ENCODE measurements at places on chromosomes 5 and 9.

GRCh38 chr5:124514956-124515355 lies 231.5 kb downstream of the ZNF608 start:
- DNase-seq: no peak

DNA sequence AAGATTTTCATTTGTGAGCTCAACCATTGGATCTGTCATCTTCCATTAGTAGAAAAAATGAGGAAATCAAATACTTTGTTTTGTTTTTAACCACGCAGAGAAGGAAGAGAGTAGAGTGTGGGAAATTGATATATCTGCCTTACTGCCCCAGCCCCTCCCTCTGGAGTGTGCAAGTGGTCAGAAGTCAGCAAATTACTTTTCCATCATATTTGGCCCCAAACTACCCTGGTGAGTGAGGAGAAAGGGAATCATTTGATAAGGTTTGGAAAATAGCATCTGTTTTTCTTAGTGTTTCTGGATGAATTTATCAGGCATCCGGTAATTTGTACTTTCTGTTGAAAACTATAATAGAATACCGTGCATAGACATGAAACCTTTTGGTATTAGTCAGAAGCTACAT lies 327.4 kb downstream of the MARCHF11 start:
- no peak for DNase-seq

DNA sequence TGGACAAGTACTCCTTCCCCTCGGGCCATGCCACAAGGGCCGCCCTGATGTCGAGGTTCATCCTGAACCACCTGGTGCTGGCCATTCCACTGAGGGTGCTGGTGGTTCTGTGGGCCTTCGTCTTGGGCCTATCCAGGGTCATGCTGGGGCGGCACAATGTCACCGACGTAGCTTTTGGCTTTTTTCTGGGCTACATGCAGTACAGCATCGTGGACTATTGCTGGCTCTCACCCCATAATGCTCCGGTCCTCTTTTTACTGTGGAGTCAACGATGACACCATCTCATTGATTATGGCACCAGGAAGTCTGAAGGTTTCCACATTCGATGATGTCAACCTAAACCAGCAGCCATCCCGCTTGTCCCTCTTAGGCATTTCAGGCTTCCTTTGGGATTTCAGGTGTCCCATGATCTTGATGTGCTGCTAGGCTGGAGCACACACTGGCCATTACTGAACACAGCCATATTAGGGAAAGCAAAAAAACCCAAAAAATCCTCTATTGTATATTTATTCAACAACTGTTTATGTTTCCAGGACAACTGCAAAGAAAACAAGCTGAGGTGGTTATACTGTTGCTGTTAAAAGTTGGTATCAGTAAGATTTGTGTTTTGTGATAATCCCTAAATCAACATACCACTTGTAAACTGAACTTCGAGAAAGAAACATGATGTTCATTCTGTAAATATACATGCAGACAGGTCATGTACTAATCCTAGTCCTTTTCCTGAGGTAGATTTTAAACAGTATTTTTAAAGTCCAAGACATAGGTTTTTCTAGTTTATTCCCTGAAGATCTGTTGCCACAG lies 1.1 kb downstream of the PLPP6 start:
- DNase-seq: peak; percentile 31

GRCh38 chr9:69549310-69550202 lies 122.6 kb downstream of the APBA1 start:
- DNase-seq: peak; percentile 16

DNA sequence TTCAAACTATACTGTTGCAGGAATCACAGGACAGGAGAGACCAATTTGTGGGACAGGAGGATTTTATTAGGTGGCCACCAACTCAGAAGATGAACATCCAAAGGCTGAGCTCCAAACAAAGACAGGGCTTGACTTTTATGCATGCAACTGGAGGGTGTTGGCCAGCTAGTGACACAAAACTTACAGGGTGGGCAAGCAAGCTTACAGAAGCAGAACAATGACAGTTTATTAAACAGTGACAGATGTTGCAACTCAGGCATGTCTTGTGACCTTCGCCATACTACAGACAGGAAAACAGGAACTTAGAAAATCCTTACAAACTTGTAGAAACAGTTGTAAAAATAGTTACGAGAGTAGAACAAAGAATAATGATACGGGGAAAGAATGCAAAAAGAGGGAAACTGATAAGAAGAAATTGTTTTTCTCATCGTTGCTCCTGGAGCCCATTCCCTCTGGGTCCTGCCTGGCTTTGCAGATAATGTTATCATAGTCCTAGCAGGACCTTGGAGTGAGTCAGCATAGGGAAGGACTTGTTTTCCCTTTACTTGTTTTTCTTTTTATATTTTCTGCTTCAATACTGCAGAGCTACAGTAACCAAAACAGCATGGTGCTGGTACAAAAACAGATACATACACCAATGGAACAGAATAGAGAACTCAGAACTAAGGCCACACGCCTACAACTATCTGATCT lies 2083.0 kb upstream of the ACO1 start:
- no peak for DNase-seq

DNA sequence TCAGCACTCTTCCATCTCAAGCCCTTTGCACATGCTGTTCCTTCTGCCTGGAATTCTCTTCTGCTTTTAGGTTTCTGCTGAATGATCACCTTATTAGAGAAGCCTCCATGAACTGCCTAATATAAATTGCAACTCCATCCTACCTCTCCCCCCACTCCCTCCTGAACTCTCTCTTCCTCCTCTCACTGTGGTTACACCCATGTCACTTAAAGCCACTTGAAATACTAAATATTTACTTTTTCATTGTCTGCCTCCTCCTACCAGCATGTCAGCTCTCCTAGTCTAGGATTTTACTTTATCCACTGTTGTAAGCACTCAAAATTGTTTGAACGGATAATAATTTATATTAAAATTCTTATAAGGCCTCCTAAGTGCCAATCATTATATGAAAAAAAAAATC lies 43.8 kb downstream of the ACTL7B start:
- peak; percentile 69 for DNase-seq

DNA sequence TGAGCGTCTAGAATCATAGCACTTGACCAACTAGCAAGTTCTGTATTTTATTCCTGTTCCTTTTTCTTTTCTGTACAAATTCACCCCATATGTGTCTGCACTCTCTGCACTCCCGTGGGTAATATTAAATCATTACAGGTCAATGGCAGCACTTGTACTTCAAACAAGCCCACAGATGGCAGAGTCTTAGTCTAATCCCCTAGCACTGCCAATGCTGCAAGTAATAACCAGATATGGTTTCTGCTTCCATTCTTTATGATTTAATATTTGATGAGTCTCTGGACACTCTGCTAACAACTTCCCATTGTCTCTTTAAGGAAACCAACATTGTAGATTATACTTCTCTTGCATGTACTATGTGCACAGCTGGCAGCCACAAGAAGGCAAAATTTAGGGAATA lies 343.8 kb upstream of the CHD1 start:
- no peak for DNase-seq

GRCh38 chr5:115571441-115571878 lies 26.9 kb upstream of the FEM1C start:
- no peak for DNase-seq

GRCh38 chr9:2109069-2109650 lies 94.0 kb downstream of the SMARCA2 start:
- DNase-seq: no peak

DNA sequence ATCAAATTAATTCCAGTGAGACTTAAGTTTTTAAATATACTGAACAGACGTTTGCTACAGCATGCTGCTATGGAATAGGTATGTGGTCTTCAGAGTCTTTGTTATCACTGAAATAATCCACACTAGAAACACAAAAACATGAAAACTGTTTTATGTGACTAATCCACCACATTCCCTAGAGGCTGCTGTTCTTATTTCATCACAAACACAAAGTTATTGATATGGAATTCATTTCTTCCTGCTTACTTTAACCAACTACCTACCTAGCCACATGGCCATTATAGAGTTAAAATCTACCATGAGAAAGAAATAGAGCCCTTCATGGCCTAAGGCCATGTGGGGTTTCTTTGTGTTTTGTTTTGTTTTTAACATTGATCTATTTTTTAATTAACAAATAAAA lies 232.3 kb upstream of the PTGER4 start:
- DNase-seq: no peak

GRCh38 chr5:170277867-170278281 lies 19.7 kb downstream of the LCP2 start:
- peak; percentile 19 for DNase-seq

- DNase-seq: no peak
Observed at GRCh38 chr5:143322176-143322575, 81.3 kb downstream of the NR3C1 start.

- peak; percentile 46 for DNase-seq
Observed at GRCh38 chr5:95620870-95621838, 1.3 kb downstream of the GPR150 start.

DNA sequence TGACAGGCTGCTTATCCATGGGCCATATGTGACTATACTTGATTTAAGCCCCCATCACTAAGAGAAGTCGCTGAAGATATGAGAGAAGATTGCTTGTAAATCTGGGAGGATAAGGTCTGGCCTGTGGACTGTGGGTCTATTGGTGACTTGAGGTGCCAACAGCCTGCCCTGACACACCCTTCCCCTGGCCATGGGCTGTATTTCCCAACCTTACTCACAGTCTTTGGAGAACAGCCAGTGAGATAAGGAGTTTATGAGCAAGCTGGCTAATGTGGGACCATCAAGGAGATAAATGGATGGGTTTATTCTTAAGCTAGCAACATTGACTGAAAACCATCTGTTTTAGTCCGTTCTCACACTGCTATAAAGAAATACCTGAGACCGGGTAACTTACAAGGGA lies 231.3 kb downstream of the ZSWIM6 start:
- no peak for DNase-seq

GRCh38 chr5:31051316-31051715 lies 142.2 kb upstream of the CDH6 start:
- DNase-seq: no peak

DNA sequence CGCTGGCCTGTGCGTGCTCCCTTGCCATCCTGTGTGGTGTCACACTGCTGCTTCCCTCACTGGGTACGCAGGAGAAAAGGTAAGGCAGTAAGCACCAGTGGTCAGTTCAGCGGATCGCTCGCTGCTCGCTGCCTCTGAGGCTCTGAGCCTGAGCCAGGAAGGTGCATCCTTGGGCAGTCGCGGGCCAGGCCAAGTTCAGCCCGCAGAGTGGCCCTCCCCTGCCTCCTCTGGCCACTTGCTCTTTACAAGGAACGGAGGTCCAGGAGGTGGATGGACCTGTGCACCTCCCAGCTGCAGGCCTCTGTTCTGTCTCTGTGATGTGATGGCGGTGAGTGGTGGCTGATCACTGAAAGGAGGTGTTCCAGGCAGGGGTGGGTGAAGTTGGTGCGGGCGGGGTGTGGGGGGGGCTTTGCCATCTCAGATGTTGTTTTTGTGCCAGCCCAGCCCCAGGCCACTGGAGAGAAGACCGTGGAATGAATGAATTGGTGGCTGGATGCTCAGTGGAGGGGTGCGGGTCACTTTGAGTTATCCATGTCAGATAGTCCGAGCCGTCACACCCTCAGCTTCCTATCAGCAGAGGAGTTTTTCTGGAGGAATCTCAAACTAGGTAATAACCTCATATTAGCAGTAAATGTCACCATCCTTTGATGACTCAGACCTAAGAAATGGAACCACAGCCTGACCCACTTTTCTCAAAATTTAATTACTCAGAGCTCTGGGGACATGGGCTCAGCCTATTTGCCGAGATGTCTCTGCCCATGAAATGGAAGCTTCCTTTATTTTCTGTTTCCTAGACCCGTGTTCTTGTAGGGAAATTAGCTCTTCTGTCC lies 7.3 kb downstream of the COL5A1 start:
- DNase-seq: no peak

- DNase-seq: no peak
Observed at GRCh38 chr5:168780888-168781287, 201.7 kb upstream of the PANK3 start.

GRCh38 chr9:100441911-100442361 lies 15.0 kb downstream of the MSANTD3 start:
- DNase-seq: no peak

DNA sequence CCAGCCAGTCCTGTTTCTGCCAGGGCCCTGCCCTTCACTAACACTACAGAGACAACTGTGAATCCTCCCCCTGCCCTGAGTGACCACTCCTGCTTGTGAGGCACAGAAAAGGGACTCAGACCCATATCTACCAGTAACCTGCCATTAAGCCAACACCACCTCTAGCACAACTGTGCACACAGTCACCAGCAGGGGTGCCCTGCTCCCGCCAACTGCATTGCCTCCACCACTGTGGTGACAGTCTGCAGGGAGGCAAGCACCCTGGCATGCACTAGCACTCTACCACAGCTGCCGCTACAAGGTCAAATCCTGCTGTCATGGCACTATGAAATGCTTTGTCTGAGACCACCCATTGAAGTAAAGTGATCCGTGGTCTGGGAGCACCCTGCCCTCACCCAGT lies 1028.5 kb upstream of the CDH9 start:
- no peak for DNase-seq

- no peak for DNase-seq
Observed at GRCh38 chr9:113501129-113501686, 37.7 kb downstream of the RGS3 start.

- no peak for DNase-seq
Observed at GRCh38 chr5:61084658-61085057, 77.6 kb downstream of the SMIM15 start.

DNA sequence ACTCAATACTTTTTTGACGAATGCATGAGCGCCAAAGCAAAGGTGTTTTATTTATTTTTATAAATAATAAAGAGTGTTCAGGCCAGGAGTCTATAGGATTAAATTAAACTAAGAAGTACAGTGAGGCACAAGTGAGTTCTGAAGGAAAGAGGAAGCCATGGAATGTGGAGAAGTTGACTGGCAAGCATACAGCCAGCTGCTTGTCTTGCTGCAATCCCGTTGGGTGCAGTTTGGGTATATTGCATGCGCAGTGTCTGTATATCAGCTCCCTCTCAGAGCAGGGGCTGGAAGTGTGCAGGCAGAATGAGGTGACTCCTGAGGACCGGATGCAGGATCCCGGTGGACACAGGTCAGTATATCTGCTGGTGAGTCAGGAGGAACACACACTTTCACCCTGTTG lies 315.6 kb downstream of the ZSWIM6 start:
- no peak for DNase-seq

- no peak for DNase-seq
Observed at GRCh38 chr5:121851643-121852574, at the start of gene FTMT. Gene FTMT (plus strand): TSS chr5:121851882. CDS start chr5:121851964, 82 bp downstream.

- DNase-seq: no peak
Observed at GRCh38 chr5:157473383-157474320, 13.6 kb downstream of the NIPAL4 start.

Data from NCI-H2029 (cell line).